H54 (cell line): ENCODE measurements at places on chromosomes 2 and 18.

GRCh38 chr2:139949242-139949972 is 1169.2 kb upstream of the NXPH2 start:
- DNase-seq, result no peak

GRCh38 chr18:74892066-74892627 is 294.5 kb downstream of the ZNF407 start:
- no peak for DNase-seq

DNA sequence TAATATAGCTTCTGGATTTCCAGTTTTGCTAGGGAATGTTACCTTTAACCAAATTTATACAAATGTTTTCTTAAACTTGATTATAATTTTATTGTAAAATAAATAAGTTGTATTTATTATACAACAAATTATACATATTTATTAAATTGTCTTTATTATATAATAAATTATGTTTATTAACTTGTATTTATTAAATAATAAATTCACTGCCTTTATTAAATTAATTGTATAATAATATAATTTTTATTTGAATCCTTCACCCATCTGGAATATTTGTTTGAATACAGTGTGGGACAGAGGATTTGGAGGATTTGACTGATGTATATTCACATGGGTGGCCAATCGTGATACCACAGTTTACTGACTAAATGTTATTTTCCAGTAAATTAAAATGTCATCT is 43.4 kb upstream of the CCDC178 start:
- no peak for DNase-seq

GRCh38 chr2:228657807-228658402 is 476.4 kb upstream of the SPHKAP start:
- DNase-seq, result no peak

GRCh38 chr2:237060534-237061312 is 25.0 kb upstream of the COPS8 start:
- DNase-seq, result peak; percentile 63

DNA sequence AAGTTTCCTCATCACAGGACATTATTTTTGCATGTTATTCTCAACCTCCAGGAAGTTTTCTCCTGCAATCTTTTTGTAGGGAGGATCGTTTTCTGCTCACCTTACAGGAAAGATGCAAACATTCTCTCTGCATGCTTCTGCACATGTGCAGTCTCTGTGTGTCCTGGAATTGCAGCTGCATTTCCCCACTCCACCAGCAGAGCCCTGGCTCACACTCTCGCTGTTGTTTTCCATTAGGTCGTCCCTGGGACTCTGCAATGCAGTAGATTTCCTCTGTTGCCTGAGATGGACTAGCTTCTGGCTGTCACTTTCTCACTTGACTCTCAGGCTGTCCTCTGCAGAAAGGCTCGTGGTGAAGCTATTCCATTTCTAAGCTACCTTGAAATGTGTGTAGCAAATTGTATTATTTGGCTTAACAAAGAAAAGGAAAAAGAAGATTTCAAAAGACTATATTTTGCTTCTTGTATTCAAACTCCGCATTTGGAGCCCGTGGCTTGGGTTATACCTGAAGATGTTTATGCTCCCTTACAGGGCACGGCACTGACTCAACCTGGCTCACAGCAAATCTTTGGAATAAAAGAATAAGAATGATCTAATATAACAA is 346.7 kb downstream of the RAD51AP2 start:
- no peak for DNase-seq

DNA sequence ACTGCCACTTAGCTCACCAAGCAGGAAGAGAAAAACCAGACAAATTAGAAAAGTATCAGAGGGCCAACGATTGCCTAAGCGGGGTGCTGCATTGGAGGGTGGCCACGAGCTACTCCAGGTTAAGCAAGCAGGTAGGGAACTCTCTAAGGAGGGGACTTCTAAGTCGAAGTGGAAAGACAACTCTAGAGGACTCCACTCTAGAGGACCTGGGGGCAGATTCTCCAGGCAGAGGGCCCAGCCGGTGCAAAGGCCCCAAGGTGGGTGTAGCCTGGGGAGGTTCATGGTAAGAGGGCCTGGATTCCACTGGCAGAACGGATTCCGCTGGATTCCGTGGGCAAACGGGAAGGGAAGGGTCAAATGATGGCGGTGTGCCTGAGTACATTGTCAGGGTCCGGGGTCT is 12.7 kb downstream of the FBLN7 start:
- no peak for DNase-seq

- DNase-seq, result no peak
Observed at GRCh38 chr2:31011587-31011986, 126.7 kb downstream of the GALNT14 start.
